ENCODE measurements at places on chromosomes 4 and X.

DNA sequence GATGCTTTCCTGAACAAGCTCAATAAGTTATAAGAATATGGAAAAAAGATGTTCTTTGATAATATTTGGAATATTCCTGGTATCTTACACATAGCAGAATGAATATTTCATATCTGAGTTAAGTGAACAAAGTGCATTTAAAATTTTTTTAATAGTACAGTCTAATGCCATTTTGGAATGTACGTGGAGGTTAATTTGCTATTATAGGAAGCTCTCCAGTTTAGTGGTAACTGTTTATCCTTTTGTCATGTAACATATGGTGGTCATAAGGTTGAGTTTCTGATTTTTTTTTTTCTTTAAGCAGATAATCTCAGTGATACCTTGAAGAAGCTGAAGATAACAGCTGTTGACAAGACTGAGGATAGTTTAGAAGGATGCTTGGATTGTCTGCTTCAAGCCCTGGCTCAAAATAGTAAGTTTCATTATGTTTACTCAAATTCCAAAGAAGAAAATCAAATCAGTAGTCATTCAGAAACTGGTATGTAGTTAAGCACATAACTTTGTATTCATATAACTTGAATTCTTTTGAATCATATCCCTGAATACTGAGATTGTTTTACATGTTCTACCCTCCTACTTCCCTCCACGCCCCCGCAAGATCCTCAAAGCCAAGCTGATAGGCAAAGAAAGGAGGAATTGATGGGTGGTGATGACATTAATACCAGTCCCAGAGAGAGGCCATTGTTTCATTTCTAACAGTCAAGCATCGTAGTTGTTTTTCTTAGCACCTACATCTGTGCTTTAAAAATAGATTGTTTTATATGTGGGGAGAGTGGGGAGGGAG lies 32.1 kb downstream of the RAP1GDS1 start:
- no peak for DNase-seq

GRCh38 chr4:80072228-80072743 lies 743 bp downstream of the ANTXR2 start:
- peak; percentile 27 for DNase-seq

- no peak for DNase-seq
Measured at GRCh38 chr4:168212656-168213055, 105.9 kb downstream of the DDX60 start.

DNA sequence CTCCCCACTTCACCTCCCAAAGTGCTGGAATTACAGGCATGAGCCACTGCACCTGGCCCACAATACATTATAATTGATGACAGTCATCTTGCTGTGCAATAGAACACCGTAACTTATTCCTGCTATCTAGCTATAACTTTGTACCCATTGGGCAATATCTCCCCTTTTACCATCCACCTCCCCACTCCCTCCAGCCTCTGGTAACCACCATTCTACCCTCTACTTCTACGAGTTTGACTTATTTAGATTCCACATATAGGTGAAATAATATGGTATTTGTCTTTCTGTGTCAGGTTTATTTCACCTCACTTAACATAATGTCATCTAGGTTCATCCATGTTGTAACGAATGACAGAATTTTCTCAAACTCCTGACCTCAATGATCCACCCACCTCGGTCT lies 8.2 kb upstream of the TEX11 start:
- DNase-seq = no peak

DNA sequence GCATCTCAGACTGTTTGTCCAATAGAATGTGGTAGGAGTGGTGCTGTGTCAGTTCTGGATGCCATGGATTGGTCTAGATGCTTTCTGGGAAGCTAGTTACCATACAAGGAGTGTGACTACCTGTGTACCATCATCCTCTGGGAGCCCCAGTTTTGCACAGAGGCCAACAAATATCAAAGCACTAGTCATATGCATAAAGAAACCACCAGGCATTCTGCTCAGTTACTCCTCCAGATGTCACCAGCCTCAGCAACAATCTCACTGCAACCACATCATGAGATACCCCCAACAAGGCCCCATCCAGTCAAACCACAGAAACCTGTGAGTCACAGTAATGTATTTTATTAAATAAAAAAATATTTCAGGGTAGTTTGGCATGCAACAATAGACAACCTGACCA lies 435.8 kb upstream of the CPEB2 start:
- no peak for DNase-seq

GRCh38 chr4:179165000-179165738 lies 1722.9 kb upstream of the AGA start:
- no peak for DNase-seq
